ENCODE measurements at places on chromosomes 7 and 10. TPM values are rescaled to one million over a fixed set of nuclear protein-coding genes. Genes with fewer than 3 reads are reported as not detected.

The CALD1 gene
- polyA plus RNA-seq: 267 TPM

The CREB5 gene
- 8.1 TPM for polyA plus RNA-seq

The COL1A2 gene
- polyA plus RNA-seq: 990 TPM

The LIPF gene
- polyA plus RNA-seq: 0.57 TPM

The MPP7 gene
- polyA plus RNA-seq: 7.7 TPM

The STARD3NL gene
- 69.0 TPM for polyA plus RNA-seq

The ABCB4 gene
- polyA plus RNA-seq: 2.0 TPM

The SPDYE1 gene
- 0.51 TPM for polyA plus RNA-seq

The ZNF853 gene
- polyA plus RNA-seq: 16.4 TPM

The CLDN4 gene
- 87.6 TPM for polyA plus RNA-seq

The PTPRZ1 gene
- 3.7 TPM for polyA plus RNA-seq

The PRLHR gene
- polyA plus RNA-seq: not detected

The PNLIP gene
- polyA plus RNA-seq: not detected

The FZD1 gene
- 64.1 TPM for polyA plus RNA-seq

The DKK1 gene
- 51.3 TPM for polyA plus RNA-seq

The NAT16 gene
- polyA plus RNA-seq: 0.13 TPM

The GPR158 gene
- polyA plus RNA-seq: 0.44 TPM

The KCNMA1 gene
- 4.8 TPM for polyA plus RNA-seq

The TBXAS1 gene
- polyA plus RNA-seq: 22.9 TPM

The PTF1A gene
- polyA plus RNA-seq: 0.19 TPM

The GRK5 gene
- polyA plus RNA-seq: 17.9 TPM

The LRMDA gene
- 19.6 TPM for polyA plus RNA-seq

The GIMAP6 gene
- polyA plus RNA-seq: 15.9 TPM

The ATG9B gene
- 1.9 TPM for polyA plus RNA-seq

The TACR2 gene
- 0.39 TPM for polyA plus RNA-seq

The NPSR1 gene
- polyA plus RNA-seq: not detected

The SEC61G gene
- polyA plus RNA-seq: 188 TPM

The VWA2 gene
- polyA plus RNA-seq: 1.9 TPM

The PAX4 gene
- polyA plus RNA-seq: not detected

The PNLIPRP3 gene
- not detected for polyA plus RNA-seq

The SLC39A12 gene
- polyA plus RNA-seq: not detected

The SLC26A3 gene
- 0.11 TPM for polyA plus RNA-seq

The MMP21 gene
- 0.38 TPM for polyA plus RNA-seq

The CISD1 gene
- polyA plus RNA-seq: 62.1 TPM

The DNMBP gene
- polyA plus RNA-seq: 40.9 TPM

The EPDR1 gene
- 23.1 TPM for polyA plus RNA-seq

The FHIP2A gene
- polyA plus RNA-seq: 33.9 TPM

All from right renal pelvis (tissue), 4 donors.